ENCODE measurements at places on chromosomes 6 and 20.

DNA sequence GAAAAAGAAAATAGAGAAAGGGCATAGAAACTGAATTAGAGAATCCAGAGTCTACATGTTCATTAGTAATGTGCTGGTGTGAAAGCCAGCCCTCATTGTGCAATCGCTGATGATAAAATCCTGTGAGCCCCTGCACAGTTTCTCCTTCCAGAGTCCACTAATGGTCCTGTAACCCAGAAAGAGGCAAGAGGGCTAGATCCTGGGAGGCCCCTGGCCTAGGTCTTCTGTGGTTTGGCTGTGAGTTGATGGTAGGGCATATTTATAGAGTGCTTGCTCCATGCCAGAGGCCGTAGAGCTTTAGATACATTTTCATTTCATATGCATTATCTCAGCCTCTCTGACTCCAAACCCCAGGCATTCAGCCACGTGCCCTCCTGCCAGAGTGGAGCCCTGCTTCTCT is 94.9 kb upstream of the MTHFD1L start:
- no peak for DNase-seq

DNA sequence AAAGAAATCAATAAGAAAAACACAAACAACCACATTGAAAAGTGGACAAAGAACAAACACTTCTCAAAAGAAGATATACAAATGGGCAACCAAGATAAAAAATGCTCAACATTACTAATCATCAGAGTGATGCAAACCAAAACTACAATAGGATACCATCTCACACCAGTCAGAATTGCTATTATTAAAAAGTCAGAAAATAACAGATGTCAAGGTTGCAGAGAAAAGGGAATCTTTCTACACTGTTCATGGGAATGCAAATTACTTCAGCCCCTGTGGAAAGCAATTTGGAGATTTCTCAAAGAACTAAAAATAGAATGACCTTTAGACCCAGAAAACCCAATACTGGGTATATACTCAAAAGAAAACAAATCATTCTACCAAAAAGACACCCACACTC is 29.8 kb downstream of the KIF6 start:
- DNase-seq, result no peak

DNA sequence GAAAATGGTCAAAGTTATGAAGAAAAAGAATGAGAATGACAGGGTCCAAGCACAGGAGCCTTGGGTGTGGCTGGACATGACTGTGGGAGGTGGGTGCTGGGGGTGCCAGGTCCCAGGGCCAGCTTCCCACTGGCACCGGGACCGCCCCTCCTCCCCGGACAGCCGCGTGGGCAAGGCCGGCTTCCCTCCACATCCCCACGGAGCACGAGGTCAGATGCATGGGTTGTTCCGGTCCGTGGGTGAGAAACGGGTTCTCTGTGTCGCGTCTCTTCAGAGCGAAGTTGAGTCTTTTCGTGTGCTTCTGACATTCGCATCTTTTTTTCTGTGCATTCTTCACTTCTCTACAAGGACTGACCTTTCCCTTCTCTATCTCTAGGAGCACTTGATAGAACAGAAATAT is 30.1 kb downstream of the KIF25 start:
- DNase-seq, result no peak

- DNase-seq, result no peak
These were observed 62.3 kb upstream of the TMEM181 start for GRCh38 chr6:158497620-158498019.

GRCh38 chr6:7784706-7785105 is 58.8 kb downstream of the BMP6 start:
- no peak for DNase-seq

GRCh38 chr6:80638213-80639055 is 532.0 kb downstream of the BCKDHB start:
- DNase-seq, result no peak

DNA sequence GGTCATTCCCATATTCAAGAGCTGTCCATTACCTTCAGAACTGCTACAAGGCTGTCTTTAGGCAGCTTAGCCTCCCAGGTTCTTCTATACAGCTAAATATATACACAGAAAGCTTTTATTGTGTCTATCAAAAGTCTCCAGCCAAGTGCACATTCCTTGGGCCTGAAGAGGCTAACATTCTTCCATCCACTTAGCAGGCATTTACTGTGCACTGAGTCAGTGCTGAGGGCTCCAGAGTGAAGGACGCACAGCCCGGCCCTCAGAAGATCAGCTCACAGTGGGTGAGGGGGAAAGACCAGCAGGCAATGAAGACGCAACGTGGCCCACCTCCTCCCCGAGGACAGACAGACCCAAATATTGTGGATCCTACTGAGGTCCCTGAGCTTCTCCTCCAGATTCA is 569.9 kb downstream of the CDH26 start:
- DNase-seq, result no peak

DNA sequence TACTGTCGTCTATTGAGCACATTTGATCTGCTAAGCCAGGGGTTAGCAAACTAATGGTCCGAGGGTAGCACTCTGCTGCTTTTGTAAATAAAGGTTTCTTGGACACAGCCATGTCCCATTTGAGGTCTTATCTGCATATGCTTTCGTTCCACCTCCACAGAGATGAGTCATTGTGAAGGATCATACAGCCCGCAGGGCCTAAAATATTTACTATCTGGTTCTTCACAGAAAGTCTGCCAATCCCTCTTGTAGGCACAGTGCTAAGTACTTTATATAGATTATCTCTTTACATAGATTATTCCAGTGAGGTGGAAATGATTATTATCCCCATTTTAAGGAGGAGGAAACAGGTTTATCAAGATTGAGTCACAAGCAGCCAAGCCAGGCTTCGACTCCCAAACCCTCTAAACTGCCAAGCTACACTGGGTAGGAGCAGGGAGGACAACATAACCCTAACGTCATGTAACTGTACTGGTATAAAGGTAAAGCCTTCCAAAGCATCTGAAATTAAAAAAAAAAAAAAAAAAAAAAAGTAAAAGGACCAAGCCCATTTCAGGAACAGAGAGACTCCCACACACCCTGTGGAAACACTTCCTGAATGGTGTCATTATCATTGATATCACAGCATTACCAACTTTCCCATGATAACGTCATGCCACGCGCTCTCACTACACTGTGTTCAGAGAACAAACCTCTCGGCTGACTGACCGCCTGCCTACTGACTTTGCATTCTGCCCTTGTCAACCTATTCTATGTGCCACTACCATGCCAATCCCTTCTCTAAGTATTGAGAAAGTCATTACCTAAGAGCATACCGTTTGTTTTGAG is 101.0 kb downstream of the KIF16B start:
- DNase-seq, result no peak

- no peak for DNase-seq
These were observed 573.8 kb upstream of the NOX3 start for GRCh38 chr6:156029286-156029985.

DNA sequence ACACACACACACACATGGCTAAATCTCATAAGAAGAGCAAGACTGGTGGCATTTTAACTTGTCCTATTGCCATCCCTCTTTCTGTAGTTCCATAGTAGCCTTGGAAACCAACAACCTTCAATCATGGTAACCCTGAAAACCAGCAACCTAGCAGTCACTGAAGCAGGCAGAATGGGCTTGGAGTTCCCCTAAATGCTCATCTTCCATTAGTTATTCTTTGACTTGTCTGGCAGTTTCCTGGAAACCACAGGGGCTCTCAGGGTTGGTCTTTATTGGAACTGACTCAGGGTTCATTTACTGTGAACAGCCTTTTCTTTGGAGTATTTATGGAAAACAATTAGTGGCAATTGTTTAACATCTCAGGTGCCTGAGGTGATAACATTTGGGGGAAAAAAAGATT is 19.4 kb upstream of the BRPF3 start:
- DNase-seq, result no peak

DNA sequence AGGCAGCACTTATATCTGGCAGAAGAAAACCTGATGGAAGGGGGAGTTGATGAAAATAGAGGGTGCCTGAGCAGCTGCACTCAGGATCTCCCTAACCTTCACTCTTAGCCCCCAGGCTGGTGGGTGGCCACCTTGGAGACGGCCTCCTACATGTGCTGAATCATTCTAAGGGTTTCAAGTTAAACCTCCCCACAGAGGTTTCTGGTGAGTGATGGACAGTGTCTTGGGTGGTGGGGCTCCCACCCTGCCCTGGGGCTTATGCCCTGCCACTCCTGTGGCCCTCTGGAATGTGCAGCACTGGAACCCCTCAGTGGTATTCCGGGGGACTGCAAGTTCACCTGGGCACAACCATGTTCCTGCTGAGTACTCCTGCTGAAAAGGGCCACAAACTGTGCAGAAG is 357.2 kb downstream of the CD83 start:
- DNase-seq, result no peak

- DNase-seq, result peak; percentile 83
These were observed 999 bp upstream of the PIM1 start for GRCh38 chr6:37168811-37169495.

DNA sequence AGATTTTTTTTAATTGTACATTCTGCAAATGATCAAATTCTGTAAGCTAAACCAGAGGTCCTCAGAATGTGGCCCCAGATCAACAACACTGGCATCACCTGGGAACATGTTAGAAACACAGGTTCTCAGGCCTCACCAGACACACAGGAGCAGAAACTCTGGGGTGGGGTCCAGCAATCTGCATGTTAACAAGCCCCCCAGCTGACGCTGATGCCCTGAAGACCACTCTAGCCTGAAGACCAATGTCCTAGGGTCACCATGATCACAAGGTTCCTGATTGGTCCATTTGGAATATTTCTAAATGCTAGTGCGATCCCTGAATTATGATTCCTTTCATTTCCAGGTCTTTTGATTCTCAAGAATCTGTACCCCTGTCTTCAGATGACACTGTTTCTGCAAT is 2.4 kb upstream of the LY86 start:
- no peak for DNase-seq

DNA sequence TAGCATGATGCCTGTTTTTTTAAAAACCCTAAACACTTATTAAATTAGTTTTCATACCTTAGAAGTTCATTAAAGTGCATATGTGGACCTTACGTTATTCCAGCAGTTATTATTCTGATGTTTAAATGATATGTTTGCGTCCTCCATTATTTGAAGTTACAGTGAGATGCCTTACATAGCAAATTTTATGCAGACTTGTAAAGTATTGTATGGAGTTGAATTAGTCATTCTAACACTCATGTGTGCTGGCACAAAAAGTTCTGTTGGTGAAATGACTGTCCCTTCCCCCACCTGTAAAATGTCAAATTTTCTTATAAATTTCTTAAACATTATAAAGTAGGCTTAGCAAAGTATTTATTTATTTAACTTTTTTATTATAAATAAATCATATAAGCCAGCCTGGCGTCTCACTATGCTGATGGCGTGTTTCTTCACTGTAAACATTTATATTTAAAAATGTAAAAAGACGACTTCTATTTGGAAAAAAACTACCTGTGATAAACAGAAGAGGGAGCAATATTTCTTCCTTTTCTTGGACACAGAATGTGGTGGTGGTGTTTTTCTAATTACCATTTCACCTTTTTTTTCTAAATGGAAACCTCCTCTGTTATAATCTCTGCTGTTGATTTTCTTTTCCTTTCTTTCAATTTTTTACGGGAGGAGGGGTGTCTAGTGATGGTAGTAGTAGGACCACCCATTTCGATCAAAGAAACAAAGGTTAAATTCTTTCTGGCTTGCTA is 155.4 kb downstream of the RFPL4B start:
- DNase-seq, result no peak

GRCh38 chr6:2222275-2222842 is 23.0 kb downstream of the GMDS start:
- no peak for DNase-seq

DNA sequence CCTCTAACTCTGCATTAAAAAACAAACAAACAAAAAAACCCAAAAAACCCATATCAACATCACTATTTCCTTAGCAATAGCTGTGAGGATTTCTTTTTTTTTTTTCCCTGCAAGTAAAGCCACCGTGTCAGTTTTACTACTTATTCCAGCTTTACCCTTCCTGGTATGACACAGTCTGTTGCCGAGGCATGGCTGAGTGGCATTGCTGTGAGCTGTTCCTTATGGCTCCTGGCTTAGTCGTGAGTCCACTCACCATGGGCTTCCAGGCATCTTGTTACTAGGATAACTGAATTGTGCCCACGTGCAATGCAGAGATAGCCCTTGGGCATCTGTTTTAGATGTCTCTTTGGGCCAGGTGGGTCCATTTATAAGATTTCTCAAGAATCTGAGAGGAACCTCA is 84.8 kb downstream of the LRRC1 start:
- no peak for DNase-seq

DNA sequence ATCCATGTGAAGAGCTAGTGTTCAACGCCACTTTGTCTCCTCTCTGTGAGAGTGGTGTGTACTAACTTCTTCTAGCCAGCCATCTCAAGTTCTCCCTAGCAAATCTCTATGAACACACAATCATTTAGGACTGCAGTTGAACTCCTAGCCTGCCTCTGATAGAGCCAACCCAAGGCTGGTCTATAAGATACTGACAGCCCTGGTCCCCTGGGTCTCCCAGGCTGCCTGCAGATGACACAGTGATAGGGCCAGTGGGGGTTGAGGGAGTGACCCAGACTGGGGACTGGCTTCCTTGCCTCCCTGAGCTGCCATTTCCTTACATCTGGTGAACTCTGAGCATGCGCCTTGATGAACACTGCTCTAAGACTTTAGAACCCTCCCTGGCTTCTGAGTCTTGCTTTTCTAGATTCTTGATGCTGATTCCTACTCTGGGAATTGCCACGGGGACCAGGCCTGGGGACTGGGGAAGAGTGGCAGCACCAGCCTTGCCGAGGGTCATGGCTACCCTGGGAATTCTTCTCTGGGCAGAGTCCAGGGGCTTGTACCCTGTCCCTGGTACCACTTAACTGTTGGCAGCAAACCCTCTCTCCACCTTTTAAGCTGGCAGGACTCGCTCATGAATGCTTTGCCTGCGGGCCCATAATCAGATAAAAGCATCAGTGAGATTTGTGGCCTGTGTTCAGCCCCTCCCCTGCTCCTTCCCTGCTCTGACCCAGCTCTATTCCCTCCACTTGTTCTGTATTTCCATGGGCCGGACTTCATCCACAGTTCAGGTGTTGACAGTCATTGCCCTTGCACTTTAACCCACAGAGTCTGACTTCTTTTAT is 130.8 kb upstream of the CHD6 start:
- DNase-seq, result no peak

- DNase-seq, result no peak
These were observed 317.6 kb downstream of the CLIC5 start for GRCh38 chr6:45698046-45698445.

DNA sequence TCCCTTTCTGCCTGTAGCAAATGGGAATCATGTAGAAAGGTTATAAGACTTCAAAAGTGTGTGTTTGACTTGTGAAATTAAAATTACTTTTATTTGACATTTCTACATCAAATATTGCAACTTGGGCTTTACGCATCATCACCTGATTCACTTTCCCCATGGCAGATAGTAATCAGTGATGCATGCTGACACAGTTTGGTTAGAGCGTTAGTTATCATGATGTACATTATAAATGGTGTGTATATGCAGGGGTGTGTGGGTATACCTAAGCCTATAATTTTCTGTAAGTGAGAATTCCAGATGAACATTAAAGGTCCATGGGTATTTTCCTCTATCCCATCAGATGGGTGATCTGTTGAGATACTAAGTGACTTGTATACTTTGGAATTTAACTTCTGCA is 141.5 kb downstream of the KLHL32 start:
- no peak for DNase-seq

DNA sequence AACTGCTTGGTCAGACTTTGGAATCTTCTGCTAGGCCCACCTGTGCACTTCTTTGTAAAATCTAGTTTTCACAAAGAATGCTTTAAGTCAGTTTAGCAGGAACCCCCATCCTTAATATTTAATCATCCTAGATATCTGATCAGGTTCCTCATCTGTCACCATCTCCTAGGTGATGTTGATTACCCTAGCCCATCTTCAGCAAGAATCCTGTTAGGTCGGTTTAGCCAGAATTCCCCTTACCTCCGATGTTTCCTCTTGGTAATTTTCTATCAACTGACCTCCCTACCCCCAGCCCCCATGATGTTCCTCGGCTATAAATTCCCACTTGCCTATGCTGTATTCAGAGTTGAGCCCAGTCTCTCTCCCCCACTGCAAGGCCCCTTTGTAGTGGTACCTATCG is 2.7 kb upstream of the ZNF341 start:
- no peak for DNase-seq

Data from activated CD8-positive, alpha-beta memory T cell treated with anti-CD3 and anti-CD28 coated beads, Interleukin-2, amount 50 U/mL, for 4 hours (primary cell).